Panc1 (cell line): ENCODE measurements at places on chromosomes 11 and 22.

DNA sequence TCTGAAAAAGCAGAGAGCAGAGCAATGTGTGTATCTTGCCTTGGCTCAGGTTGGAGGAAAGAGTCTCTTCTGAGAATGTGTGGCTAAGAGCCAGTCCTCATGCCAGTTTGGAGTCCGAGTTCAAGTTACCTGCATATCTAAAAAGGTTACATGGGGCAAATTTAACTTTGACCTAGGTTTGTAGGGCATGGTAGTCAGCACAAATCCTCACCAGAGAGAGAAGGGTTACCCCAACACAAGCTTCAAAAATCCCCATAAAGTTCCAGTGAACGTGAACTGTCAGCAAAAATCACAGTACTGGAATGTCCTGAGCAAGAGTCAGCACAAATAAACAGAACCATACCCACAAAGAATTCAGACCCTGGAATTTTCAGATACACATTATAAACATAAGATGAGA, 13.8 kb downstream of the SDHD start:
- DNase-seq: no peak

DNA sequence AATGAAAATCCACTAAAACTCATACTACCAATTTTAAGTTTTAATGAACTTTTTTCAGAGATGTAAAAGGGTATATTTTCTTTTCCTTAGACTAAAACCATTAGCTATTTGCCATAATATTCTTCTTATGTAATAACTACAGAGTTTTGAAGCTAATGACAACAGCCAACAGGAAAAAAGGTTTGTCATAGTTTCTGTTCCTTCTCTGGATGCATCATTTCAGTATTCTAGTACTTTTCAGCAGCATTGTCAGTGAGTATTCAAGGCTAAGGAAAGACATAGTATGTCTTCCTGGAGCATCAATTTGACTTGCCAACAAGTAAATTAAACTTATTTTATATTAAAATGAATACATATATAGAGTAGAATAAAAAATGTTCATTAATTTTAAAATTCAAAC, 166.0 kb downstream of the METTL15 start:
- DNase-seq: no peak

- DNase-seq: no peak
These were observed 58.6 kb downstream of the UVRAG start for GRCh38 chr11:75873417-75874221.

- no peak for DNase-seq
These were observed 8.8 kb upstream of the DKK3 start for GRCh38 chr11:12017243-12017678.

DNA sequence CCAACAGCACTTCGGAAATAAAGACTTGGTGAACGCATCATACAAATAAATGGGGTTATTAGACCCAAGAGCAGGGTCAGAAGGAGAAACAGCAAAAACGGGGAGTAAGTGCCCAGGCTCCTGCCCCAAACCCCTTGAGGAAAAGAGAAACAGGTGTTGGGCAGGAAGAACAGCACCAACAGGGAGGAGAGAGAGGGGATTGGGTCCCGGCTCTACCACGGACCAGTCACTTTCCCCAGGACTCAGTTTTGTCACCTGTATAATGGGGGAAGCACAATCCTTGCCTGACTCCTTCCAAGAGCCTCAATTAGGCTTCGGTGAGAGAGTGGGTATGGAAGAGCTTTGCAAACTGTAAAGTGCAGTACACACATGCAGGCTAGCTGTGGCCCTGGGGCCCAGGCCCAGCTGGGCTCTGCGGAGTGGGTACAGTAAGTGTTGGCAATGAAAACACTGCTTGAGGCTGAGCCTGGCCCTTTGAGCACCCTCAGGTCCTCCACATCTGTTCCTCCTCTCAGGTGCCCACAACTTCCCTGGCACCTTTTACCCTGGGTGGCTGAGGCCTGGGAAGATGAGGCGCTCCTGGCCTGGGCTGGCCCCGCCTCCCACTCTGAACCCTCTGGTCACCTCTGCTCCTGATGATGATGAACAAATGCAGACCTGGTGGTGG, 8.9 kb downstream of the SLC29A2 start:
- no peak for DNase-seq

GRCh38 chr11:79675081-79675480, 234.3 kb upstream of the TENM4 start:
- no peak for DNase-seq

- DNase-seq: no peak
These were observed 81.0 kb upstream of the SLC6A5 start for GRCh38 chr11:20518323-20518834.

GRCh38 chr11:45373506-45374035, 87.4 kb upstream of the SYT13 start:
- no peak for DNase-seq

DNA sequence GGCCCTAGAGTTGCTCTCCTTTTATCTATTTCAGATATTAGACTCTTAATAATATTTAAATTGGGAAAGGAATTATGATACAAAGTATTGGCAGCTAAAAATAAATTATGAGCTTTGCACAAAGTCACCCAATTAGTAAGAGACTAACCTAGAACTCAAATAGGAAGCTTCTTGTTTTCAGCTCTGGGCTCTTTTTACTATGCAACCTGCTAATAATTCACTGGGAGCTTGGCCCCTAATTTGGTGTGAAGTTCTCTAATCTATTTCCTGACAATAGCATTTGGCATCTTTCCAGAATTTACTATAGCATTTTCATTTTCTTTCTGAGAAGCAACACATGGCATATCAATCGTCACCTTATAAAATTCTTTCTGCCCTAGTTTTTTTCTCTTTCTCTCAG, 727.7 kb upstream of the ANO5 start:
- DNase-seq: no peak

DNA sequence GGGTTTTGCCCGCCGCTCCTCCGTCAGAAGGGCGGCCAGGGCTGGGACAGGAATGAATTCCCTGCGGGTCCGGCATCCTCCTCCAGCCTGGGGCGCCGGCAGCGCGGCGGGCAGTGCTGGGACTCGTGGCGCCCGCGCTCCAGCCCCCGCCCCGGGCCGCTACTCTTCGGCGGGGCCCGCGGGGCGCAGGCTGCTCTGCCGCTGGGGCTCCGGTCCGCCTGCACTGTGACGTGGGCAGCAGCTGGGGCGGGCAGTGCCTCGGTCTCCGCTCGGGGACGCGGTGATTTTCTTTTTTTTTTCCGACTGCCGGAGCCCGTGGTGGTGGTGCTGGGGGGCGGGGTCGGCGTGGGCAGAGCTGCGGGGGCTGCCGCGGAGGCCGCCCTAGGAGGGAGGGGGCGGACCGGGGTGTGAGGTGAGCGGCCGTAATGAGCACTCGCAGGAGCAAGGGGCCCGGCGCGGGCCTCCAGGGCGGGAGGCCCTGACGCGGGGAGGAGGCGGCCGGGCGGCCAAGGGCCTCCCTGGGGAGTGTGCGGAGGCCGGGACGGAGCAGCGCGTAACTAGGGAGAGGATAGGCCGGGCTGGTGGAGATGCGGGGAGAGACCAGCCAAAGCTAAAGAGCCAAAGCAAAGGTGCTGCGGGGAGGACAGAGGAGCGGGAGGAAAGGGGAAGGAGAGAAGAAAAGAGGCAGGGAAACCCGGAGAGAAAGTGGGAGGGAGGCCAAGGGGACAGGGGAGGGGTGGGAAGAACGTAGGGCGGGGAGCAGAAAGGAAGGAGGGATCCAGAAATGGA, 73.3 kb upstream of the ZBED5 start:
- no peak for DNase-seq

GRCh38 chr11:198236-198806, 5.4 kb downstream of the SCGB1C1 start:
- DNase-seq: no peak

DNA sequence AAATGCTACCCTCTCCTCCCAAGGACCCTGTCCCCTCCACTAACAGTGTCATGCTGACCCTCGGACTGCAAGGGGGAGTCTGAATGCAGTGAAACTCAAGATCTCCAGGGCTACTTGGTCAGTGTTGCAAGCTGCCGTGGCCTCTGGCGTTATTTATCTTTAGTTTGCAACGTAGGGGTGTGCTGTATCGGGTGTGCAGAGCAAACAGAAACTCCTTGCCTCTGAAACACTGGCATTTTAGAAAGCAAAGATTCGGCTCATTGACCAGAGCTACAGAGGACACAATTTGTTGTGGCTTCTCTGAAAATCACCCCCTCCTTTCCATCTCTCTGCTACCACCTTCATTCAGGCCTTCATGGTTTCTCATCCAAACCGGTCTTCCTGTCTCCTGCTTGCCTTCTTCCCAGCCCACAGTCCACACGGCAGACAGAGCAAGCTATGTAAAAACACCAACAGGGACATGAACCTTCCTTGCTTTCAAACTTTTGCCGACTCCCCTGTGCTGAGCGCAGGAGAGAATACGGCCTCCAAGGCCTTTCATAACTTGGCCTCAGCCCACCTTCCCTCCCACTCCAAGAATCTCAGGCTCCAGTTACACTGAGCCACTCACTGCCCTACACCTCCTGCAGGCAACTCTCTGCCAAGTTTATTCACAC, 14.9 kb downstream of the FZD4 start:
- DNase-seq: no peak

GRCh38 chr11:95375451-95375850, 144.4 kb upstream of the SESN3 start:
- no peak for DNase-seq

DNA sequence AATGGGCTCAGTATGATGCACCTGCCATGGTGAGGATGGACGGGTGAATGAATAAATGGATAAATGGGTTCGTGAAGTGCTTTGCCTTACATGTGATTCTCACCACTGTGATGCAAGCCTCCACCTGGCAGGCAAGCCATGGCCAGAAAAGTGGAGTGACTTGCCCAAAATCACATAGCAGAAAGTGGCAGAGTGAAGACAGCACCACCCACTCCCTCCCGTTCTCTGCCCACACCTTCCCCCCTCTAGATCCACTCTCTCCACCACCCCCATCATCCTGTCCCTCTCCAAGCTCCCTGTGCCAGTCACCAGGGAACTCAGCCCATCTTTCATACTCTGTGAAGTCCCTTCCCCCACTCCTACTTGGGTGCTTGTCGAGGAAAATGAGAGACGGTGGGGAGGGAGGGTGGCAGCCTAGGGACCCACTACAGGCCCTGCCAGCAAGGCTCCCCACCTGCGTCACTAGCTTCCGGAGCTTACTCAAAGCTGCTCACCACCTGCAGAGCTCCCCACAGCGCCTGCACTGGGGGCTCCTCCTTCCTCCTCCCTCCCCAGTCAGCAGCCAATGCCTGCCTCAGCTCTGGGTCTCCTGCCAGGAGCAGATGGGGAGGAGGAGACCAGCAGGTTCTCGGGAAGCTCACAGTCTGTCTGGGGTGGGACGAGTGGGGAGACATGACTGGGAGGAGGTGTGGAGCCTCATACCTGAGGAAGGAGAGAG, 82.3 kb downstream of the PDE2A start:
- DNase-seq: no peak

- DNase-seq: no peak
These were observed 10.2 kb upstream of the IFITM3 start for GRCh38 chr11:330694-331357.

DNA sequence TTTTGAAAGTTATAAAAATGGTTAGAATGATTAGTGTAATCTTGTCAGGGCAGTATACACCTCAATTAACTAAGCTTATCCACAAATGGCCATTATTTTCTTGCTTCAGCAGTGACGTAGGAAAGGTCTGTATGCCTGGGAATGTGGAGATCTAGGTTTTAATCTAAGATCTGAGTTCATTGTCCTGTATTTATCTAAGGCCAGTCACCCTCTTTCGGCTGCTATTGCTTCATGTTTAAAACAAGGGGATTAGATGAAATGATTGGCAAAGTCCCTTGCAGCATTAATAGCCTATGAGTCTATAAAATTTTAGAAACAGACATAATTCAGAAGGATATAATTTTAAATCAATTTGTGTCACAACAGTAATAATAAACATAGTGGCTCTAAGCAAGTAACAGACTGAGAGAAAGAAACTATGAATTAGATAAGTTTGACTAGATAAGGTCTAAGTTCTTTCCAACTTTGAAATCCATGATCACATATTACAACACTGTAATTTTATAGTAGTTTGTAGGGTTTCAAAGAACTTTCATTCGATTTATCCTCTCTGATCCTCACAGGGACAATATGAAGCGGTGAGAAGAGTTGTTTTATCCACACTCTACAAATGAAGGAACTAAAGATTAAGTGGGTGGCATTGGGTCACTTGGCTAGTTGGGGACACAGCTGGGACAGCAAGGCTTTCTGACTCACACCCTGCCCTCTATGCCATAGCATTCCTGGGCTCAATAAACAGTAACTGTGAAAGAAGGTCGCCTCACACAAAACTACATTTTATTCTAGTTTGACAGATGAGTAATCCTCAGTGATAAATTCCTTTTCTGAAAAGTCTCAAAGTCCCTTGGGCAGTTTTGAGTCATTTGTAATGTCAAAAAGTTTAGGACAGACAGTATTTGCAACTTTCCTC, 60.6 kb upstream of the RDX start:
- DNase-seq: no peak

DNA sequence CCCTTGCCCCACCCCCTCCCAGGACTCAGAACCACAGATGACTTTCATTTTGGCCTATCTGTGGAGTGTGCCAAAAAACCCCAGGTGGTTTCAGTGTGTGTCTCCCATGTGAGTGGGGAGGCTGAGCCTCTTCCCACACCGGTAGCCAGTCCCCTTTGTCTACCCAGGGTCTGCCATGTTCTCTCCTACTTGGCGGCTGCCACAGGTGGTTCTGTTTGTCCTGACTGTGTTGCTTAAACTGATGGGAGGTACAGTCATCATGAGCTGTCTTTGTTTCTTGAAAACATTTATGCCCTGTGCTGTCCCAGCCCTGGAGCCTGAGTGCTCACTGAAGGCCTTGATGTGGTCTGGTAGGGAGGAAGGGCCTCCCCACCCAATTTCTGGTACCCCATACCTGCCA, 39.7 kb upstream of the SUSD2 start:
- no peak for DNase-seq

DNA sequence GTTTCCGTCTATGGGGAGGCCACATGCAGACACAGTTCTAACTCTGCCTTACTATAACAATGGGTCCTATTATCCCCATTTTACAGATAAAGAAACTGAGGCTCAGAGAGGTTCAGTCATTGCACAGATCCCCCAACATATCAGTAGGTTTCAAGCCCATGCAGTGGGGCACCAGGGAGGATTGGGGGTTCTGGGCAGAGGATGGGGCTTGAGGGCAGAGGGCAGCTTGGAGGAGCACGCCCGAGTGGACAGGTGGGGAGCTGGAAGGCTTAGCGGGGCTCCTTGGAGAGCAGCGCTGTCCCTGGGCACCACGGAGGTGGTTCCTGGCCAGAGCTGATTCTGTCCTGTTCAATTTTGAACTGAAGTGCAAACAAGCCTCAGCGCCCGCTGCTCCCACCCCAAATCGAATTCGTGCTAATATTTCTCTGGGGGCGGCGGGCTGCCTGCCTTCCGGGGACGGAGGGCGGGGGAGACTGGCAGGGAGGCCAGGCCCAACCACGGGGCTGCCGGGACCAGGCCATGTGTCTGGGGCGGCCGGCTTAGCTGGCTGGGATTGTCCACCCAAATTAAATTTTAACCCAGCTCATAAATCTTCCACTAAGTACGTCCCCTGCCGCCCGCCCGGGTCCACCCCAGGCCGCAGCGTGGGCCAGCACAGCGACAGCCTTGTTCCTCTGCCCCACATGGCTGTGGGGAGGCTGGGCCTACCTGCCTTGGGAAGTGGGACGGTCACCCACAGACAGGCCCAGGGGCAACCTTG, 49.4 kb downstream of the FLRT1 start:
- DNase-seq: no peak

GRCh38 chr22:30905696-30906341, 62.8 kb downstream of the MORC2 start:
- DNase-seq: no peak

- no peak for DNase-seq
These were observed 250.8 kb upstream of the B3GAT1 start for GRCh38 chr11:134662629-134663360.
